ENCODE measurements at places on chromosomes 7 and 10.

- no peak for DNase-seq
Measured at GRCh38 chr10:114684822-114685209, 26.7 kb upstream of the ABLIM1 start.

DNA sequence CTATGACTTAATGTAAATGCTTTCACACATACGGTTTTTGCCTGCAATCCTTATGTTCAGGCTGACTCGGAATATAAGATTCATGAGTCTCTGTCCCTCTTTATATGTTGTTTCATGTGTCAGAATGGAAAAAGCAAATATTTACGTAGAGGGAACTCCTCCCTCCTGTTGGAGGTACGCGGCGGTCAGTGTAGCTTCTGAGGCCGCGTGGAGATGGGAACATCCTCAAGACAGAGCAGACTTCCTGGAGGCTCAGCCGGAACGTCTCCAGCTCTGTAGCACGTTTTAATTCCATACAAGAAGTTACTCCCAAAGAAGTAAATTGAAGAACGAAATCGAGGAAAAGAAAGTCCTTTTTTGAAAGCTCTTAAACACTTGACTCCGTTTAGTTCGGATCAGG is 248.3 kb downstream of the EBF3 start:
- DNase-seq, result no peak

DNA sequence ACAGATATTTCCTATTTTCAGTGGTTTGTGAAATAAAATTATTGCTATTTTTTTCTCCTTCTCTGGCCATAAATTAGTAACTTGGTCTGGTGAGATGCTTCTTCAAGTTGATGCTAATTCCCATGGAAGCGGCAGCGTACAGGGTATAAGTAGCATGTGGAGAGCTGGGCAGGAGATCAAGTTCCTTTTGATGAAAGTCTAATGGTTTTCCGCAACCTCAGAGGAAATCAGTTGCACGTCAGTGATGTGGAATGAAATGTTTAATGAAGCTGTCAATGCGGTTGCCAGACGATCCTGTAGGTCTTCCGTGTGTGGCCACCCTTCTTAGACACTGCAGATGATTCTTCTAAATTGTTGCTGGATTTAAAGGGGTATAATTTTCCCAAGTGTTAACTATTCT is 236.4 kb upstream of the GRM3 start:
- DNase-seq, result no peak

GRCh38 chr10:44070282-44070681 is 314.6 kb downstream of the CXCL12 start:
- no peak for DNase-seq

DNA sequence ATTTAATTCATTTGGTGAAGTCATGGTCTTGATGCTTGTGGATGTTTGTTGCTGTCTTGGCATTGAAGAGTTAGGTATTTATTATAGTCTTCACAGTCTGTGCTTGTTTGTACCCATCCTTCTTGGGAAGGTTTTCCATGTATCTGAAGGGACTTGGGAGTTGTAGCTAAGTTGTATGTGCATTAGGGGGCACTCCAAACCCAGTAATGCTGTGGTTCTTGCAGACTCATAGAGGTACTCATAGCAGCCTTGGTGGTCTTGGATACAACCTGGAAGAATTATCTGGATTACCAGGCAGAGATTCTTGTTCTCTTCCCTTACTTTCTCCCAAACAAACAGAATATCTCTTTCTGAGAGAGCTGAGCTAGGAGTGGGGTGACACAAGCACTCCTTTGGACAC is 93.2 kb downstream of the ADCYAP1R1 start:
- DNase-seq, result no peak

DNA sequence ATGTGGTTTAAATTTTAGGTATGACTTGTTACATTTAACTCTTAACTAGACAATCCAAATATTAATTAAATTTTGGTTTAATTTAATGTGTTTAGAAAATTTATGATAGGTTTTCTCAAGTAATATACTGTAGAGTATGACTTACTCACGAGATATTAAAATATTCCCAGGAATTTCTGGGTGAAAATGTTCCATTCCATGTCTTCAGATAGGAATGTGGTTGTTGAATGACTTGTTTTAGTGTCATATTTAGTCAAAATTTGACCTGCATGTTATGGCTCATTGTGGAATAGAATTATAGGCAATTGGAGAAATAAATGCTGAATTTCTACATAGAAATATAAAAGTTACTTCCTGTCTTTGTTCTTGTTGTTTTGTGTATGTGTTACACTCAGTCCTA is 46.7 kb downstream of the SHOC2 start:
- no peak for DNase-seq

- no peak for DNase-seq
Measured at GRCh38 chr10:77636282-77636966, 1.2 kb downstream of the KCNMA1 start.

- no peak for DNase-seq
Measured at GRCh38 chr7:28800150-28800549, 158.0 kb downstream of the TRIL start.

GRCh38 chr7:92778972-92779371 is 57.4 kb downstream of the CDK6 start:
- DNase-seq, result no peak

GRCh38 chr7:106895246-106895864 is 30.3 kb downstream of the PIK3CG start:
- DNase-seq, result no peak

DNA sequence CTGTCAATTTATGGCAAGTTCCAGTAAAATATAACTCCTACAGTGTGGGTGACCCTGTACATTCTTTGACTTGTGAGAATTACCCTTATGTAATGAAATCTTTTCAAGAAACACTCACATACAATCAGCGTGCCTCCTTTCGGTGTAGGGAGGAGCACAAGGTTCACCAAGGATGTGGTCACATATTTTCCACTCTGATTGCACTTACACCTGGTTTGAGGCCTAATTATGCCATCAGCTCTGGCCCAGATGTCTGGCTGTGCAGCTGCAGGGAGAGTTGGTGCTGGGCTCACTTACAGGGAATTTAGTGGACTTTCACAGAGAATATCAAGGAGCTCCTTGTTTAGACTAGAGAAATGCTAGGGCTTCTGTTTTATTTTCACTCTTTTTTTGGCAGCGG is 146.0 kb upstream of the STEAP4 start:
- no peak for DNase-seq

DNA sequence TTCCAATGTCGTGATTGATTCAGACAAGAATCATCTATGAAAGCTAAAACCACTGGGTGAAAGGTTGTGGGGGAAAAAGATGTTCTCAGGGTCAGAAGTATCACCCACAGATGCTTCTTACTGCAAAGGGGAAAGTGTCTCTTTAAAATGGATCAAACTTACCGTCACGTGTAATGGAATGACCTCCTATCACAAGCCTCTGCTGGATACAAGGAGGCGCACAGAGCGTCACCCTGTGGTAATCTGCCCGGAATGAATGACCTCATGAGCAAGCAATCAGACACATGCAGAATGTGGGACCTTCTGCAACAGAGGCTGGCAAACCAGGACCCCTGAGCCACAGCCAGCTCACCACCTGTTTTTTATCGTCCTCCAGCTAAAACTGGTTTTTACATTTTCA is 33.0 kb downstream of the WIPF3 start:
- no peak for DNase-seq

DNA sequence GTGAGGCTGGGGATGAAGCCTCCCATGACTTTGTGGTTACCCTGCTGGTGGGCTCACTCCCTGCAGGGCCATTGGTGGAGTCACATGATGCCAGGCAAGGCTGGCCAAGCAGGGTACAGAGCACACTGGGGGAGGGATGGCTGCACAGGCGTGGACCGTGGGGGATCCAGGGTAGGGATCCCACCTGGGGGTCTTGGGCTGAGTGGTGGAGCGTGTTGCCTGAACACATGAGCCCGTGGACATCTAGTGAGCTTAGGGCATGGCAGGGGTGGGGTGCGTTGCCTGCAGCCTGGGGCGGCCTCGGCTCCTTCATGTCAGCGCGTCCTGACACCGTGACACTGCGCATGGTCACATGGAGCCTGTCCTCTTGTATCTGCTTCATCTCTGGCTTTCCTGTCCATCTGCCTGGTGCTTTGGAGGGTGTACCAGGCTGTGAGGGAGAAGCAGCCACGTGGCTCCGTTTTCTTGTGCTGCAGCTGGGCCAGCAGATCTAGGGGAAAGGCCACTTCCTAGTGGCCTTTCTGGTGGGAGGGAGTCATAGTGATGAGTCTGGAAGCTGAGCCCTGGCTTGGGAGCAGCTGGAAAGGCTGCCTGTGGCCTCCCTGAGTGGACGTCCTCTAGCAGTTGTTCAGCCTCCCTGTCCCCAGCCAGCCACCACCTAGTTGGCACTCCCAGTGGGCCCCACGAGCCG is 96.2 kb downstream of the LHPP start:
- no peak for DNase-seq

GRCh38 chr7:137870078-137870477 is 23.3 kb upstream of the DGKI start:
- DNase-seq, result no peak

- no peak for DNase-seq
Measured at GRCh38 chr7:127862525-127862924, 168.7 kb downstream of the LRRC4 start.

- no peak for DNase-seq
Measured at GRCh38 chr10:78640796-78641636, 427.8 kb upstream of the ZMIZ1 start.
